ENCODE measurements at places on chromosomes 12 and 14.

DNA sequence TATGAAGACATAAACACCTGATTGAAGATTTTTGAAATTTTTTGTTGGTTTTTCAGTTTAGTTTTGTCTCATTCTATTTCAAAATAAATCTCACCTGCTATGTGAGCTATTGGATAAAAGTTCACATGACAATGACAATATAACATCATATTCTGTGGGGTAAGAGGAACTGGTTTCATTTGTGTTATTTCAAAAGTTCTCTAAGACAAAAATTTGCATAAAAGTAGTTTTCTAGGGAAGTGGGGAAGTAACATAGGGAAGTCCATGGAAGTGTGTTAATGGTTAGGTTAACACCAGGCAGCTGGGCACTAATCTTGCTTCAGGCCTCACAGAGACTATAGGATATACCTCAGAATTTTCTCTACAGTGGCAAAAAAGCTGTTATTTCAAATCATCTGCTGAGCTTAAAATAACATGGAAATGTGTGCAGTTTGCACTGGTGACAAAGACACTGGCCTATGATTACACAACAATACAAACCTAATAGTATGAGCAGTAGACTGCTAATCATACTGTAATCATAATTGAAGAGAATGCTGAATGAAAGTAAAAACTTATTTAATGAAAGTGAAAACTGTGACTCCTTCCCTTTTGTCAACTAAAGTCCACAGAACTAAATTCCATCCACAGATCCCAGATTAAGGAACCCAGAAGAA, 710.6 kb upstream of the TMEM132C start:
- no peak for DNase-seq

- DNase-seq = no peak
Observed at GRCh38 chr12:100185361-100185894, 15.2 kb upstream of the ACTR6 start.

- peak; percentile 60 for DNase-seq
Observed at GRCh38 chr12:12715459-12716150, 1.6 kb upstream of the CDKN1B start.

DNA sequence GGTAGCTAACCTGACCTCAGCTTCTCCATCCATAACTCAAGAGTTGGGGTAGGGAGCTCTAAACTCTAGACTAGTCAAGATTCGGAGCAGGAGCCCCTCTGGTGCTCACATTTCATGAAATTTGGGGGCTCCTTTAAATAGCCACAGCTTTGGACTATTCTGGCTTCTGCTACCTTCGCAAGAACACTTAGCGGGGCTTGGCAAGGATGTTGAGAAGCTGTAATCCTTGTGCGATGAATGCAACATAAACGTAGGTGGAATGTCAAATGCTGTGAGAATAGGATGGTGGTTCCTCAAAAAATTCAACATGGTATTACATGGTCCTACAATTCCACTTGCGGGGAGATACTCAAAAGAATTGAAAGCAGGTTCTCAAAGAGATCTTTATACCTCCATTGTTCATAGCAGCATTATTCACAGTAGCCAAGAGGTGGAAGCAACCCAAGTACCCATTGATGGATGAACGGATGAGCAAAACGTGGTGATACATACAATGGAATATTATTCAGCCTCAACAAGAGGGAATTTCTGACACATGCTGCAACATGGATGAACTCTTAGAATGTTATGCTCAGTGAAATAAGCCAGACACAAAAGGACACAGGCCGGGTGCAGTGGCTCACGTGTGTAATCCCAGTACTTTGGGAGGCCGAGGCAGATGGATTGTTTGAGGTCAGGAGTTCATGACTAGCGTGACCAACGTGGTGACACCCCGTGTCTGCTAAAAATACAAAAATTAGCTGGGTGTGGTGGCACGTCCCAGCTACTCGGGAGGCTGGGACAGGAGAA, 73.8 kb downstream of the ACTN1 start:
- DNase-seq = no peak

DNA sequence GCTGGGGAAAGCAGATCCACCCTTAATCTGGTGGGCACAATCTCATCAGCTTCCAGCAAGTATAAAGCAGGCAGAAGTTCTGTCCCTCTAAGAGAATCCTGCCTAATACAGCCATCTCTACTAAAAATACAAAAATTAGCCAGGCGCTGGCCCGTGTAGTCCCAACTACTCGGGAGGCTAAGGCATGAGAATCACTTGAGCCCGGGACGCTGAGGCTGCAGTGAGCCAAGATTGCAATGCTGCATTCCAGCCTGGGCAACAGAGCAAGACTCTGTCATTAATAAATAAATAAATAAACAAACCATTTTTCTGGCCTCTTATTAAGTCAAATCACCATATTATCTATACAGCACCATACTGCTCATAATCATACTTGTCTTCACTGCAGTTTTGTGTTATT, 111.2 kb downstream of the MED13L start:
- DNase-seq = no peak

DNA sequence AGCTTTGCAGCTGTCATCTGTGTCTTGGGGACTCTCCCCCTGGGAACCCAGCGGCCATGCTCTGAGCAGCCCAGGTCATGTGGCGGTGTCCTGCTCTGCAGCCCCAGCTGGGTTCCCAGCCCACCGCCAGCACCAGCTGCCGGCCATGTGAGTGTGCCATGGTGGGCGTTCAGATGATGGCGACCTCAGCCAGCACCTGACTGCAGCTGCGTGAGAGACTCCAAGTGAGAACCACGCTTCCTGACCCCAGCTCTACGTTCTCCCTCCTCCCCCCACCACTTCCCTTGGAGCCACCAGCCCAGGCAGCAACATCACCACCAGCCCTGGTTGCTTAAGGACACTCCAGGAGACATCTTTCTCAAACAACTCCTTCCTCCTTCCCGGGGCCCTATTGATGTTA, 68.8 kb downstream of the SLC24A4 start:
- DNase-seq = no peak

GRCh38 chr14:71588576-71589215, 343.5 kb upstream of the RGS6 start:
- DNase-seq = no peak

DNA sequence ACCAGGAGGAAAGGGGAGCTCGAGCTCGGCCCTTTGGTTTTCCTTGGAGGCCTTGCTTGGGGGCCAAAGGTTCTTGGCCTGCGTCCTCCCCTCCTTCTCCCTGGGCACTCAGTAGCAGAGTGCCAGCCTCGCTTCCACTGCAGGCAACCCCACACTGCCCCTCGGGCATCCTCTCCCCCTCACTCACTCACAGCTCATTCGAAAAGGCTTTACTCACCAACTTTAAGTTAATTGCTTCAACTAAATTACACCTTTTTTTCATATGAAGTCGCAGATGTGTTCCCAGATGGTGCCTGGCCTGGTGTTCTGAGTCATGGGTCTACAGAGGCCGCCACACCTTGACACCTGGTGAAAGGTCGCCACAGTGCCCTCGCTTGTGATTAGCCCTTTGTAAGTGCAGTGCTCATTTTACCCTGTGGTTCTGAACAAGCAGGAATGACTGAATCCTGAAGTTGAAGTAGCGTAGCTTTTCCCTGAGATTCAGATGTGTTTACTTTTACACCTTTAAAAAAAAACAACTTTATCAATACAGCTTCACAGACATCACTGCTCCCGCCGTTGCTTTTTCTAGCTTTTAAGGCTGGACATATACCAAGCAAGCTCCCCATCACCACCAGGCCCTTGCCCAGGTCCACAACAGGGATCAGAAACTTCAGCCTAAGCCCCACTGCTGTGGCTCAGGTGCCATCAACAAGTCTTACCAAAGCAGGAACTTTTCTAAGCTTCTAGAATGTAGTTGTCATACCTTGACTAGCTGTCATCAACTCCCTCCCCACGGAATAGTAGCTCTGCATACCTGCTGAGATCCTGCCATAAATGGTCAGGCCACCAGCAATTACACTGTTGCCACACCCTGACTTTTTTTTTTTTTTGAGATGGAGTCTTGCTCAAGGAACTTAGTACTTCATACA, 20.3 kb upstream of the ADIPOR2 start:
- no peak for DNase-seq

- DNase-seq = no peak
Observed at GRCh38 chr12:67391034-67391433, 121.9 kb downstream of the CAND1 start.

DNA sequence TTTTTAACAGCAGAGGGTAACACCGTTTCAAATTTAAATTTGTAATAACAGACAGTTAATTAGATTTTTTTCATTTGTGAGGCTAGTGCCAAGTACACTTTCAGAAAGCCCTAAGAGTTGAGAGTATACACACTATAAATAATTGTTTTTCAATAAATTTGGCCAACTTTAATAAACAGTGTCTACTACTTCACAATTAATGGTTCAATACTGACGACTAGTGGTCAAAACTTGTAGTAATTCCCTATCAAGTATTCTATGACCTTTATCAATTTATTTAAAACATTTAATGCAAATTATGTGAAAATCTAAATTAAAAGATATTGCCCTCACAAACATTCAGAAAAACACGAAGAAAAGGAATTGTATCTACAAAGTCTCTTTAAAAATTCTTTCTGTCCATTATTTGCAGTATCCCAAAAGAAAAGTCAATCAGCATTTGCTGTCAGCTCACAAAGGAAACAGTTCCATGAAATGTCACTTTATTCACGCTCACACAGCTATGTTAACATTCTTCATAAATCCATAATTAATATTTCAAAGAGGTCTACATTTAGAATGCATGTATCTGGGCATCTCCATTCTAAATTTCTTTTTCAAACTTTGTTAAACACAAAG, 91.2 kb downstream of the CEP128 start:
- no peak for DNase-seq

GRCh38 chr12:30569426-30569825, 126.2 kb downstream of the IPO8 start:
- no peak for DNase-seq

- no peak for DNase-seq
Observed at GRCh38 chr12:114749065-114749464, 65.1 kb upstream of the TBX3 start.

DNA sequence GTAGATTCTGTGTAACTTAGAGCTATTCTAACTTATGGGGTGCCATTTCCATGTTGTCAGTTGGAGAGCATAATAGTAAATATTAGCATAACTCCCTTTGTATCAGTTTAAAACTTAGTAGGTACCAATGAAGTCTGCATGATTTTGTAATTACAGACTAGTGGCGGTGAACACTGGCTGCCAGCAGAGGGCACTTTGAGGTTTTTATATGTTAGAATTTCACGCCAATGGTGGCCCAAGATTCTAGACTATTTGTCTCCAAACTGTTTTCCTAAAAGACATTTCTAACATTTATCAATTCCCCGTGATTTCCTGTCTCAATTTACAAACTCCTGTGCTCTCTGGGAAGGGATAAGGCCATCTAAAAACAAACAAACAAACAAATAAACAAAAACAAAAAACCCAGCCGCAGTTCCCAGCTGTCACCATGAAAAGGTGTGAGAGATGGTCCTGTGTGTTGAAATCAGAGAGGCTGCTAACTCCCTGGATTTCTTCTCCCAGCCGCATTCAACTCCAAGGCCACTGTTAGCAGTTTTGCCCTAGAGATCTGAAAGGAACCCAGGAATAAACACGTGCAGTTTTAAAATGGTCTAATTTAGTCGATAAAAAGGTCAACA, 57.6 kb downstream of the BRMS1L start:
- peak; percentile 29 for DNase-seq

GRCh38 chr12:119060847-119061796, 79.8 kb downstream of the SRRM4 start:
- DNase-seq = peak; percentile 3

DNA sequence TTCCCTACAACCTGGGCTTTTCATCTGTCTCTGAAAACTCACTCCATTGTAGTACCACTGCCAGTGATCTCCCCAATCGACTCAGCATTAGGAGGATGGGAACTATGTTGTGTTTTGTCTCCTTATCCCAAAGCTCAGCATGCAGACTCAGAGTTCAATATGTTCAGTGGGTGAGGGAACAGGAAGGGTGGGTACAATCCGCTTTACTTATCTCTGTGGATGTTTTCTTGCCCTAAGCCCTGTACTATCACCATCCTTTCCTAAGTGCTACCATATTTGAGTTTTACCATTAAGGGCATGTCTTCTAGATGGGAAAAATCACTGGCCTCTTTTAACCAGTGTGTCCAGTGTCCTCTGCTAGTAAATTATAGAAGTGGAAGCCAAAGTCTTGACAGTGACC, 107.1 kb downstream of the PPM1H start:
- no peak for DNase-seq

- DNase-seq = no peak
Observed at GRCh38 chr12:48671231-48671856, 10.7 kb downstream of the KANSL2 start.

DNA sequence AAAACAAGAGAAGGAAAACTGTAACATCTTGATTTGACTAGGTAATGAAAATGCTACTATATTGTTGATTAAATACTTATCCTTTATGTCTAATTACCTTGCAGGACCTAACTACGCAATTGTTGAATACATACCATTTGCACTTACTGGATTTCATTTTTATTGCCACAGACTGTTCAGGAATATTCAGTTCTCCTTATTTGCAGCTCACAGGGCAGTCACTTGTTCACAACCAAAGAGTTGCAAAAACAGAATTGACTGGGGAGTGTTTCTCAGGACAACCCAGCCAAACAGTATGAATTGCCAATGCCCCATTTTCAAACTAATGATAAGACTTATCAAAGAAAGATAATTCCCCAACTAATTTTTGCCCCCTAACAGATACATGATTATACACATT, 49.4 kb downstream of the CIT start:
- no peak for DNase-seq

- DNase-seq = no peak
Observed at GRCh38 chr12:119082496-119082895, 96.2 kb upstream of the HSPB8 start.

DNA sequence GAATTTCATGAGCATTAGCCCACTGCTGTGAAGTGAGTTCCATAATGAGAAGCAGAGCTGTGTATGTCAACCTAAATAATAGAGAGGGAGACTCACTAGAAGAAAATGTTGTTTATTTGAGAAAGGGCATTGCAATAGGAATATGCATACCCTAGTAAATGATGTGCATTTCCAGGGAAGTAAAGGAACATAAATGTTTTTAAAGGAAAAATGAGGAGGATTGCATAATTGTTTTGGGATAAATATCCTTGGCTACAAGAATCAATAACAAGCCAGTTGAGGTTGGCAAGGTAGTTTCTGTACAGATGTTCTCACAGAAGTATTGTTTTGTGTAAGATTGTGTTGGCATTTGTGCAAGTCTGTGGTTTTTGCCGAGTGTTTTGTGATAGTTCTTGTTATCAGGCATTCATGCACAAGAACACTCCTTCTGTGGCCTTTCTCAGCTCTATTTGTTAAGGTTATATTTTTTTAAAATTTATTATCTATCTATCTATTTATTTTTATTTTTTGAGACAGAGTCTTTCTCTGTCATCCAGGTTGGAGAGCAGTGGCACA, 47.1 kb downstream of the EMP1 start:
- DNase-seq = no peak

- no peak for DNase-seq
Observed at GRCh38 chr12:26621932-26622331, 211.1 kb downstream of the ITPR2 start.

- no peak for DNase-seq
Observed at GRCh38 chr12:123071099-123071800, 79.6 kb downstream of the PITPNM2 start.

DNA sequence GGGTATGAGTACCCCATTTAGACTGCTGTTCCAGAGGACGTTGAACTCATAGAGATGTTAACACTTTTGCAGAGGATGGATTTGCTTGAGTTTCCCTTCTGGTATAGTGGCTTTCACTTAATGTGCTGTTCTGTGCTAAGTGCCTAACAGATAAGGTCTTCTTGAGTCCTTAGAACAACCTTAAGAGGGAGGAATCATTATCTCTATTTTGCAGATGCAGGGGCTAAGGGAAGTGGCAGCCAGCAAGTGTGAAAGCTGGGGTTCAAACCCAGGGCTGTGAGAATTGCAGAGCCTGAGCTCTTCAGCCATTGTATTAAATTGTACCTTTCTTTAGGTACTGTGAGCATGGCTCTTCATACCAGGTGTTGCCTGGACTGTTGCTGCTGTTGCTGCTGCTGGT, 122.1 kb upstream of the NRXN3 start:
- no peak for DNase-seq

Measured in CD4-positive, alpha-beta T cell treated with Interleukin-6 for 4 hours (primary cell).